ENCODE measurements at places on chromosomes 1 and 21.

DNA sequence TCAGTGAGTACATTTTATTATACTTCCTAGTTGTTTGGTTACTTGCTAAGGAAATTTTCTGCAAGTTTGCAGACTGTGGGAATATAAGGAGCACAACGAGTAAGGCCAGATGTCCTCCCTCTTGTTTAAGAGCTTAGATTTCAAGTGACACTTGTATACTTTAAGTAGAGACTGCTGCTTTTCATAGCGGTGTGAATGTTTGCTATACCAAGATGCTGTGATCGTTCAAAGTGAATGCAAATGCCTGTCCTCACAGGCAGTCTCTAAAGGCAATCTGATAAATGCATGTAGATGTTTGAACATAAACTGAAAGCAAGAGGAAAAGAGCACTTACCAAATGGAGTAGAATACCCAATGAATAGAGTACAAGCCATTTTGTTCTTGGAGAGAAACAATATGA lies 226.4 kb downstream of the NRIP1 start:
- DNase-seq: no peak

- no peak for DNase-seq
Measured at GRCh38 chr1:52599236-52599635, 2.9 kb upstream of the GPX7 start.

- DNase-seq: no peak
Measured at GRCh38 chr1:8303141-8303540, 14.8 kb upstream of the SLC45A1 start.

DNA sequence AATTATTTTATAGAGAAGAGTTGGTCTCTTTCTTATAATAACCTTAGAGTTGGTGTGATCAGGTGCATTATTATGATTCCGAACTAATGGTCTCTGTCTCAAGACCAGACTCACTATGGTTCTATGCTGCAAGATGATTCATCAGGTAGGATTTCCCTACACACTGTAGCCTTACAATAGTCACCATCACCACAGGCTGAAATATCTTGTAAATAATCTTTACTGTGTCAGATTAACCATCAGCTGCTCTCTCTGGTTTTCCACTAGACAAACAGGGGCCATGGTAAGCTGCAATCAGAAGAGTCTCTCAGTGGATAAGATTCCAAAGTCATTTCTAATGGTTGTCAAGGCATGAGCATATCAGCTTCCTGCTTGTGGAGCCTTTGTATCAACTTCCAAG lies 4.4 kb upstream of the GBP4 start:
- no peak for DNase-seq

GRCh38 chr1:88673446-88673845 lies 10.6 kb upstream of the PKN2 start:
- no peak for DNase-seq

DNA sequence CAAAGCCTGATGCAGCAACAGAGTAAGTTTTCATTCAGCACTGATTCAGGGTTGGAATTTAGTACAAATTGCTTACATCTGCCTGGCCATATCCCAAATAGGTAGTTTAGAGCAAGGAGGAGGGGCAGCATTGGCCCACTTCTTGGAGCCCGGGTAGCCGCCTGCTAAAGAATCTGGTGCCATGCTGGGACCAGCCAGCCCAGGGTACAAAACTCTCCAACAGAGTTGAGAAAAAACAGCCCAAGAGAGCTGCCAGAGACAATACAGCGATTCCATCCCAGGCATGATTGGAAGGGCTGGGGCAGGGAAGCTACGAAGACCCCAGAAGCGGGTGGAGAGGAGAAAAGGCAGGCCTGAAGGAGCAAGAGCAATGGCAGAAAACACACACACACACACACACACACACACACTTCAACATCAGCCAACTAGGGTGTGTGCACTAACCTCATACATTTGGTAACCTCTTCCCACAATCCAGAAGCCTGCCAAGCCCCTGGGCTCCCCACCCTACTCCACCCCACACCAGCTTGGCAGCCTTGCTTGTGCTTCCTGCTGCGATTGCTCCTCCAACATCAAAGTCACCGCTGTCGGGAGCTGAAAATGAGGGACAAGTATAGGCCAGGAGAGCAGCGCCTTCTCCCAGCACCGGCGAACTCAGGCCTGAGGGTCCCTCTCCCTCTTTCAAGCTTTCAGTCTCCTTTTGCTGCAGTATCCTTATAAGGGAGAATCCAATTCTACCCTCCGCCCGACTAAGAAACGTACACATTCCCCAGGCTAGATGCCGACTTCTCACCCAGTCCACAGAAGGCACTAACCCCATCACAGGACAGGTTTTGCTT lies 1.2 kb downstream of the PIK3C2B start:
- DNase-seq: peak; percentile 16

DNA sequence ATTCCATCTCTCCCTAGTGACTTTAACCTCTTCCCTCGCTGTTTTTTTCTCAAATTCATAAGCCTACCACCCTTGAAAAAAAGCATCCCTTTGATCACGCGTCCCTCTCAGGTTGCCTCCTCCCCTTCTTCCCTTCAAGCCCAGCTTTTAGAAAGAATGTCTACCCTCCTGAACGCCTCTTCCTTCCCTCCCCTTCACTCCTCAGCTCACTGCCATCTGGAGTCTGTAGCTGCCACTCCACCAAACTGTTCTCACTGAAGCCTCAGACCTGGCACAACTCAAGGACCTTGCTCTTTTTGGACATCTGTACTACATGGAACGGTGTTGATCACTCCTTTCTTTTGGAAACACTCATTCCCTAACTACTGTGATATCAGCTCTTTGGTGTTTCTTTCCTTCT lies 80.6 kb downstream of the SLC25A24 start:
- no peak for DNase-seq

GRCh38 chr1:95382000-95382786 lies 148.2 kb downstream of the RWDD3 start:
- no peak for DNase-seq

GRCh38 chr1:8812081-8812480 lies 5.4 kb downstream of the RERE start:
- DNase-seq: no peak

DNA sequence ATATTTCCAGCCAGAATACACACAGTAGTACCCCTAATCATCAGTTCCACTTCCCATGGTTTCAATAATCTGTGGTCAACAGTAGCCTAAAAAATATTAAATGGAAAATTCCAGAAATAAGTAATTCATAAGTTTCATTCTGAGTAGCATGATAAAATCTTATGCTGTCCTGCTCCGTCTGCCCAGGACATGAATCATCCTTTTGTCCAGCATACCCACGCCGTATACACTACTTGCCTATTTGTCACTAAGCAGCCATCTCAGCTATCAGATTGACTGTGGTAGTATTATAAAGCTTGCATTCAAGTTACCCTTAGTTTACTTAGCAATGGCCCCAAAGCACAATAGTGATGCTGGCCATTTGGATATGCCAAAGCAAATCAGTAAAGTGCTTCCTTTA lies 118.7 kb downstream of the SLC5A9 start:
- no peak for DNase-seq

DNA sequence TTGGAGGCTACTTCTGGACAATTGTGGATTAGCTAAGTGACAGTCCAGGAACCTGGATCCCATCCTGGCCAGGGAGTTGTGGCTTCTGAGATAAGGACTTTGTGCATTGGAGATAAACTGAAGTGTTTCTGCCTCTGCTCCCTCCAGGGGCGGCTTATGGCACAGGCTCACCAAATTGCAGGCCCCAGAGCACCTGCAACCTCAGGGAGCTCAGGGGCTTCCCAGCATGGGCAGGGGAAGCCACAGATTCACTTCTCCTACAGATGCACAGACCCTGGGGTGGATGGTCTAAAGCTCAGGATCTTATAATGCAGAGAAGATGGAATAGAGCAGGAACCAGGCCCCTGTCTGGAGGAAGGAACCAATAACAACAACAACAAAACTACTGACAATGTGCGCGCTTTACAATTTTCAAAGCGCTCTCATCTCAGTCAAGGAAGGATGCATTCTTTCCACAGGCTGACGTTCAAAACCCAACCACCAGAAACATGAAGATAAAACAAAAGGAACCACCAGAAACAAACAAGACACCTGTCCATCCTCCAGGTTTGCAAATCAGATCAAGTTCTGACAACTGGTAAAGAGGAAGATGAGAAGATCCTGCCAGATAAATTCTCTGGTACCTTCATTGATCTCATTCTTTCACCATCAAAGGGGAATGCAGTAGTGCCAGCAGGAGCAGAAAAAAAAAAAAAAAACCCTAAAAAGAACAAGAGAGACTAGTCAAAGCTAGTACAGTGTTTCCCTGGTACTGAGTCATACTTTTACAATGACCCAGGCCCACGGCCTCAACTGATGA lies 121.0 kb upstream of the IRF2BP2 start:
- peak; percentile 94 for DNase-seq

GRCh38 chr1:162939035-162939434 lies 78.1 kb upstream of the CCDC190 start:
- no peak for DNase-seq

DNA sequence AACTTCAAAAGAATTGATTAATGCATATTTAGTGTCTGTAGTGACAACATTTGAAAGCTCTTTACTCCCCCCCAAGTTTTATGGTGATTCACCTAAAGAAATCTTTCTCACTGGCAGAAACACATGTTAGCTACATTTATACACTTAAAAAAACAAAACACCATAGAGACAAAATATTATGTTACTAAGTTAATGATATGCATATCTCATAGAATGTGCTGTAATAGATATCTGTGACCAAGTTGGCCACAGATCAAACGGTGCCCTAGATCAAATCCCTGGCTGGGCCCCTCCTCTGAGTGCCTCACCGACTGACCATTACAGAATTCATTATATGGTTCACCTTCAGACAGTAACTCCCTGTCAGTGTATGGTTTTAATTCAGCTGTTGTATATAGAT lies 322.1 kb upstream of the LYPLAL1 start:
- no peak for DNase-seq

DNA sequence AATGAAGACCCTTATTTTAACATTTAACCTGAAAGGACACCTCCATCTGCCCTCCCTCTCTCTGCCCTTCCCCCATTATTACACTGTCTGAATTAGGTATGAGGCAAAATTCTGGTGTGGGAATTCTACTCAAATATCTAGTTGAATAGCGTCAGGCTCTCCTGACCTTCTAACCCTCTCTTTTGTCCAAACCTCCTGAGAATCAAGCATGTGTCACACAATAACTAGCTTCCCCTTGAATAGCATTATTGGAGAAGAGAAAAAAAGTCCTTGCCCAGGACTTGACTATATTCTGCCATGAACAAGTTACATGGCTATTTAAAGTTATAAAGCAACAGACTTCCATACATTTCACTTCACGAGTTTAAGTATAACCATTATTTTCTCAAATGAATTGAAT lies 35.5 kb downstream of the USH2A start:
- no peak for DNase-seq
